ENCODE measurements at places on chromosomes 16 and 17.

GRCh38 chr17:39791111-39791992, 53.6 kb downstream of the GRB7 start:
- DNase-seq, result no peak

DNA sequence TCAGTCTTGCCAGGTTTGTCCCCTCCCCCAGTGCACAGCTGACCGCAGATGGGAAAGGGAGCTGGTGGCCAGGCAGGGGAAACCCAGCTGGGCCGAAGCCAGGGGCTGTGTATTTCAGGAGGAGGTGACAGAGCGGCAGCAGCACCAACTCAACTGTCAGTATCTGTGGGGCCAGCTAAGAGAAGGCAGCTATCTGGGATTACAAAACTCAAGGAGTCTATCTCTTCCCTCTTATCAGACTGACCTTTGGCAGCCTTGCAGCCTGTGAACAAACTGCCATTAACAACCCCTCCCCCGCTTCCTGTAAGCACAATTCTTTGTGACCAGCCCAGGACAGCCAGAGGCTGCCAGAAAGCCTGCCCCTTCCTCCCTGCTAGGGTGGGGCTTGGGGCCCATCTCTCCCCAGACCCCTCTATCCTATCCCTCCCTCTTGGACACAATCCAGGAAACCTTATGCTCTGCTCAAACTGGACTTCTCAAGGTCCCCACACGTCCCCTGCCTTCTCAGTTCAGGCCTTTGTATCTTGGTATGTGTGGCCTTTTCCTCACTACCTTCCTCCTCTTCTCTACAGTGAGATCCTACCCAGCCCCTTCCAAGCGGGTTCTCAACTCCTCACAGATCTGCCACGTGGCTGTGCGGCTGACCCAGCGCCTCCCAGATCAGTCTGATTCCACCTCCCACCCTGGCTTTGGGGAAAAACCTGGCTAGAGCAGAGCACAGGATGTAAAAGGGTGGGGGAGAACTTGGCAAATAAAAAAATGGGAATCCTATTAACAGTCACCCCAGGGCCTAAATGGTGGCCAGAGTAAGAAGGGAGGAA, 10.5 kb downstream of the ST3GAL2 start:
- DNase-seq, result peak; percentile 88

DNA sequence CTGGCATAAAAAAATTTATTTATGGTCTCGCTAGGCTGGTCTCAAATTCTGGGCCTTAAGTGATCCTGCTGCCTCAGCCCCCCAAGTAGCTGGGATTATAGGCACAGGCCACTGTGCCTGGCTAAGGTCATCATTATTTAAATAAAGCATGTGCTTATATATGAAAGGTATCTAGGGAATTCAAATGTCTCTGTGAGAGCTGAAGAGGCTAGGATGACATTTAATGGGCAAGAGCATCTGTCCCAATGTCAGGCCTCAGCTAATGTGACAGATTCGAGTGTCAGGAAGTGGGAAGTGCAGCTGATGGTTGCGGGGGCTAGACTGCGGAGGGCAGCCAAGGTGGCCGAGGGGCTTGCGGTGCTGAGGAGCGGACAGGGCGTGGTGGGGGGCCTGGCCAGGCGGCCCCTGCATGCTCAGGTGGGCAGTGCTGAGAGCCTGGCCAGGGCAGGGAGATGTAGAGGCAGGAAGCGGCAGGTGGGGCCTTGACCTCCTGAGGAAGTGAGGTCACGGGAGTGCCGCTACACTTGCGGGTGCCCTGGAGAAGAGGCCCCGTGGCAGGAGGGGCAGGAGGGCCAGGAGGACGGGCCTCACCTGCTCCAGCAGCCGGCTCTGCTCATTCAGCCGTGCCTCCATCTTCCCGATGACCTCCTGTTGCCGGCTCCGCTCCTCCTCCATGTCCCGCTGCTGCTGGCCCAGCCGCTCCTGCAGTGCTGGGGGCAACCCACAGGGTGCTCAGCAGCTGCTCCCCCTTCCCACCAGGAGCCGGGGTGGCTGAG, 12.6 kb upstream of the MRPL38 start:
- DNase-seq, result no peak

DNA sequence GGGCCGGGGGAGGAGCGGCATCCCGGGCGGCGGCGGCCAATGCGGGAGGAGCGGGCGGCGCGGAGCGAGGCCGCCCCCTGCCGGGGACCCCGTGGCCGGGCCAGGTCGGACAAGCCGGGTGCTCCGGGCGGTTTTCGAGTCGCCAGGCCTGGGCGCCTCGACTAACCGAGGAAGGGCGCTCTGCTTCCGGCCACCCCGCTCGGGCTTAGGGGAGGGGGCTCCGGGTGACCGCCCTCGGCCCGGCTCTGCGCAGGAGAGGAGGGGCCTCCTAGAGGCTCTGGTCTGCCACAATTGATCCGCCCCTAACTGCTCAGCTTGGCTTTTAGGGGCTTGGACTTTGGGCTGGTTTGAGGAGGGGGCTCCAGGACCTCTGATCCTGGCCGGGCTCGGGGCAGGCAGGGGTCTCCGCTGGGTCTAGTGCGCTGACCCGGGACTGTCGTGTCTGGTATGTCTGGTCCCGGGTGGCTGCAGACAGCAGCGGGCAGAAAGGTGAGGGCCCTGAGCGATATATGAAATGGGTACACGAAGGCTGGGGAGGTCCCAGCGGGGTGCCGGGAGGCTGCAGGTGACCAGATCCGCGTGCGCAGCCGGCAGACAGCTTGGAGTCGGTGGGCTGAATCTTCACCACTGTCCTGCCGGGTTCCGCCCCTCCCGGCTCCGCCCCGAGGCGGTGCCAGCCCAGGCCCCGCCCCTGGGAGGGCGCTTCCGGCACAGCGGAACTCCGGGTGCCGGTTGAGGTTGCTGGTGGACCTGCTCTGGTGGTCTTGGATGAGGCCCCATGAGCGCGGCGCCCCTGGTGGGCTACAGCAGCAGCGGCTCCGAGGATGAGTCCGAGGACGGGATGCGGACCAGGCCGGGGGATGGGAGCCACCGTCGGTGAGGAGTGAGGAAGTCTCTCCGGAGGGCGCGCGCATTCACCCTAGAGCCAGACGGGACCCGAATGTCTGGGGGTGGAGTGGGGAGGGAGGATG, at the start of gene USB1:
TSS of gene USB1 (plus strand) at position 702 of the 971 bp plus-strand sequence. CDS start at position 779, 77 bp downstream.
- DNase-seq, result peak; percentile 94

GRCh38 chr16:27414788-27415431, 12.9 kb downstream of the IL21R start:
- no peak for DNase-seq

GRCh38 chr16:64693946-64694345, 427.9 kb downstream of the CDH11 start:
- DNase-seq, result no peak

DNA sequence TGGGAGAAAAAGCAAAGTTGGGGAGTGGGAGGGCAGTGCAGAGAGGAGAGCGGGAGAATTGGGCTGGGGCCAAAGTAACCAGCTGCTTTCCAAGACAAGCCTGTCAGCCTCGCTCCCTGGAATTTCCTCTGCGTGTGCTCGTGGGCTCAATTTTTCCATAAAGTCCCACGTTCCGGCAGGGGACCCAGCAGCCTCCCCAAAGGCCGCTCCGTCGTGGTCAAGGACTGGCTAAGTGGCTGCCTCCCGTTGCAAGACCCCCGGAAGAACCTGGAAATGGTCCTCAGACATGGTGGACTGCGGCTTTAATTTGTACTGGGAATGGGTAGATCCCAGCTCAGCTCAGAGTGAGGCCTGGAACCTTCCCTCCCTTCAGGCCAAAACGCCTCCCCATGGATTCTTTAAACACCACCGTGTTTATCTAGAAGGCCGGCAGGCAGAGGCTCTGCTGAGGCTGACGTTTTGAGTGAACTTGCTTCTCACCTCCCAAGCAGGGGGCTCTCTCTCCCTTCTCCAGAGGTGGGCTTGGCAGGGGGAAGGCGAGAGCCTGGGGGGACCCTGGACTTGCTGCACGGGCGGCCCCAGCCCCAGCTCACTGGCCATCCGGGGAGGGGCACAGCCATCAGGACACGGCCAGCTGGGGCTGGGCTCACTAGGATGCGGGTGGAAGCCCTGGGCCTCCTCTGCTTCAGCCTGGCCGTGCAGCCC, 190.0 kb downstream of the C16orf95 start:
- no peak for DNase-seq
